EH (cell line): ENCODE measurements at places on chromosomes 1 and 21.

DNA sequence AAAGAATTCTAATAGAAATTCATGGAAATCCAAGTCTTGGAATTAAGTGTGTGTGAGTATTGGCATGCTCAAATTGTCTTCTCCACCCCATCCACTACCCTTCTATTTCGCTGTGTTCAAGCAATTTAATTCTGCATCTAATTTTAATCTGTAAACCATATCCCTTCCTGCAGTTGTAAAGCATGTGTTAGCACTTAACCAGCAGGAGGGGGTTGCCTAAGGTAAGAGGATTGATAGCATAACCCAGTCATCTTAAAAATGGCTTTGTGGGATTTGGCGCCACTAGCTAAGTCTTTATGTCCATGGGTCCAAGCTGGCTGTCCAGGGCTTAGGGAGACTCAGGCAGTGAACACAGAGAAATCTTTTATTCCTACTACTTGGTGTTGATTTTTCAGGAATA is 210.3 kb downstream of the PTPRC start:
- no peak for DNase-seq

DNA sequence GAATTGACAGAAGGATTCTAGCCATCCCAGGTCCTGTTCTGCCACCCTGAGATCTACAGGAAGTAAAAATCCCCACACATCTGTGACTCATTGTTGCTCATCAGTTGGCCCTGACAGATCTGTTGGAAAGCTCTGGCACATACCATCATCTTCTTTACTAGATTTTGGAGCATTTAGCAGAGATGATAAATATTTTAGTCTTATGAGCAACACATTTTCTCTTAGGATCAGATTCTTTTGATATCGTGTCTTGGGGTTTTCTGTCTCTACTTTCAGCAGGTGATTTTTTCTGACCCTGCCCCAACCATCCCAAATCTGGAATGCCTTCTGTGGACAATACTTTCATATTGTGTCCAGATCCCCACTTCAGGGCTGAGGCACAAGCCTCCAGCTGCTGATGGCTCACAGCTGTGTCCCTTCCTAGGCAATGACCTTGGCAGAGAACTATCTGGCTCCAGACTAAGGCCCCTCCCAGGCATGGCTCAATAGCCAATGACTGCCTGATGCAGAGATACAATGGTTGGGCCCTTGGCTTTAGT is 102.8 kb downstream of the GDAP2 start:
- DNase-seq: peak; percentile 97

- DNase-seq: no peak
These were observed 274.9 kb upstream of the LRRC7 start for GRCh38 chr1:69292833-69293232.

- no peak for DNase-seq
These were observed 32.2 kb upstream of the SYT2 start for GRCh38 chr1:202742496-202742895.

GRCh38 chr1:94872771-94873495 is 52.8 kb downstream of the SLC44A3 start:
- peak; percentile 34 for DNase-seq

GRCh38 chr1:214264976-214265375 is 16.0 kb upstream of the SMYD2 start:
- DNase-seq: no peak
